NCI-H2081 treated with DMSO at 0.1 percent for 48 hours (cell line): ENCODE measurements at places on chromosomes 7 and 10.
A peak's percentile ranks its signal among the peaks of the same experiment; 100 is the strongest.

- peak; percentile 46 for DNase-seq
Measured at GRCh38 chr7:133529861-133530260, 277.0 kb downstream of the EXOC4 start.

DNA sequence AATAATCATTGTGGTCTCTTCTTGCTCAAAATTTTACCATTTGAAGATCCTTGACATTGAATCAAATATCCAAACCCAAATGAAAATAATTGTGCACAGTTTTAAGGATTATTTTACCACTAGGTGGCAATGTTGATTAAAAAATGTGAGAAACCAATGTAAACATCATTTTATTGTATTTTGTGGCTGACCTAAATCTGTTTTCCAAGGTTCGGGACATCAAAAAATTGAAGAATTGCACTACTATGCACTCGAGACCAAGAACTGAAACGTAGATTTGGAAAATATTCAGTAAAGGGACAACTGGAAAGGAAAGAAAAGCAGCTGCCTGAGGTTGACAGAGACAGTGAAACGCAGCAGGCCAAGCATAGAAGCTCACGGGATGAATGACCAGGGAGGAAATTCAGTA lies 259.3 kb downstream of the SNX13 start:
- peak; percentile 4 for DNase-seq

- DNase-seq, result no peak
Measured at GRCh38 chr7:117010375-117011133, 57.3 kb downstream of the ST7 start.

GRCh38 chr10:15737656-15738055 lies 17.9 kb upstream of the ITGA8 start:
- no peak for DNase-seq

- DNase-seq, result no peak
Measured at GRCh38 chr10:19919671-19920070, 103.4 kb downstream of the PLXDC2 start.

- no peak for DNase-seq
Measured at GRCh38 chr7:18294411-18294810, 201.1 kb upstream of the HDAC9 start.

DNA sequence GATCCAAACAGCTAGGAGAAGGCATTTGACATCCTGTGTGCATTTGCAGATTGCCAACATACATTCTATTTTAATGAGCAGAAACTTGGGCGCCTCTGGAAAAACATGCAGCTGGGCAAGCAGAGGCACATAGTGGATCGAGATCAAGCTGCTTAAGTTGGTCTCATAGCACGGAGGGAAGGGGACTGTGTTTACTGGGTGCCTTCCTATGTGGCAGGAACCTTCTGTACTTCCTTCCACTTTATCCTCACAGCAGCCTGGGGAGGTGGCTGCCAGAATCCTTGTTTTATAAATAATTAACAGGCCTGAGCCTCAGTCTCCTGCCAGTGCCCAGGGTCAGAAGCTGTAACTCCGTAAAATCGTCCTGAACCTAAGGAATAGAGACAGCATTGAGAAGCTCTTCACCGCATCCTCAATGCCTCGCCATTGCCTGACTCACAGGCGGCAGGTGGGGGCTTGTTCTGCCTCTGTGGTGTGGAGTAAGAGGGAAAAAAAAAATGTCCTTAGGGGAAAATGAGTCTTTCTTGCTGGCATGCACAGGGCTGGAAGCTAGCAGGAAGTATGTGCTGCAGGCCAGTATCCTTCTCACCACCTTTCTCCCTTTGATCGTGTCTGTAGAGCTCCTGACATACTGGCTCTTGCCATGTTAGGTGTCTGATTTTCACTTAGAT lies 6.2 kb downstream of the VWA2 start:
- no peak for DNase-seq

DNA sequence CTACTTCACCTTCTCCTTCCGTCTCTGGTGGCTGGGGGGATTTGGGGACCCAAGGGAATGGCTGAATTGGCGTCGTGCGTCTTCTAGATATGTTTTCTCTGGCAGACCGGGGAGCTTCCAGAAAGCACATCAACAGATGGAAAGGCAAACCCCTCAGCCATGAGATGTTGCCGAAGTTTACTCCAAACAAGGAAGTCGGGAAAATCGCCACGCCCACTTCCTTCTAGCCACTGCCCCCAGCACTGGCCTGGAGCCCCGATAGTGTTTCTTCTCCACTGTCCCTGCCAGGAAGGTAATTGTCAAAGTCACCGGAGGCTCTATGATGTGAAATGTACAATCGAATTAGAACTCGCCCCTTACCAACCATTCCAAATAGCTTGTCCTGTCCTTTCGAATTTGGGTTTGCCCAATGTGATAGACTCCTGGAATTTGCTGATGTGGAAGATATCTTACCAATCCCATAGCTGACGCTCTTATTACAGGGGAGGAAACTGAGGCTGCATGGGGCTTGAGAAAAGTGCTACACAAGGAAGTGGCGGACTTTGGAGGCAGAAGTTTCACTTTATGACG lies 191.0 kb downstream of the LSM5 start:
- no peak for DNase-seq

- DNase-seq, result no peak
Measured at GRCh38 chr10:123521556-123521955, 144.6 kb upstream of the GPR26 start.

GRCh38 chr7:74343281-74344131 lies 54.3 kb downstream of the CLIP2 start:
- no peak for DNase-seq

DNA sequence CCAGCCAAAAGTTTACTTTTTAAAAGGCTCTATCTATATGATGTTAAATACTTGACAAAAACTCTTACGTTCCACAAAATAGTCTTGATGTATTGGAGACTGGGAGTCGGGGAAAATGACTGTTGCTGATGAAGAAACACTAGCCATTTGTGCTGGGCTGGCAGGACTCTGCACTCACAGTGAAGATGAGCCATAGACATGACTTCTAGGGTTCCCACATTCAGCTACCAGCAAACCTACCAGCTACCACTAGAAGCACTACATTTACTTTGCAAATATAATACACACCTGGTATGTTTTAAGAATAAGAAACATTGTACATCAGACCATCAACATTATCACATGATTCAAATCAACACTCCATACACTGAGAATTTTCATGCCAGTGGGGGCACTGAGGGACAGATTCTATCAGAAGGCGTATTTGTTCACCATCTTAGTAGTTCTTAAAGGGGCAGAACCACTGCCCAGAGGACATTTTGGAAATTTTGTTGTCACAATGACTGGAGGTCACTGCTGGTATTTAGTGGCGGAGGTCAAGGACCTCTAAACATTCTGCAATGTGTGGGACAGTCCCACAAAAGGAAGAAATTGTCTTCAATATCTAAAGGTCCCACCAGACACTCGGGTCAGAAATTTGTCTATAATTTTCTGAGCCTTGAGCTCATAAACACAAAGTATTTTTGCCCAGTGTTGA lies 52.3 kb downstream of the PARD3 start:
- no peak for DNase-seq

DNA sequence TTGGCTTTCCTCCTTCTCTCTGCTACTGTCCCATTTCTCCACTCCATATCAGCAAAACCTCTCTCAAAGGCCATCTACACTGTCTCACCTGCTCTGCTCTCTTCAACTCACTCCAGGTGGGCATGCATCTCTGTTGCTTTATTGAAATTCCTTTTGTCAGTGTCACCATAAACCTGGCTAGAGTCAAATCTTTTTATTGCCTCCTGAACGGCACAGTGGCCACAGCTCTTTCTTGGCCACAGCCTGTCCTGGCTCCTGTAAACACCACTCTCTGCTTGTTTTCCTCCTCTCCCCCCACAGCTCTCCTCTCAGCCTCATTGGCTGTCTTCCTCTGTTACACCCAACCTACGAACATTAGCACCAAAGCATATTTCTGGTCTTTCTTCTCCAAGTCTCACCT lies 31.1 kb upstream of the TMEM273 start:
- no peak for DNase-seq

GRCh38 chr10:124849111-124849773 lies 47.6 kb downstream of the ABRAXAS2 start:
- DNase-seq, result no peak

GRCh38 chr10:69684020-69684980 lies 54.3 kb downstream of the FAM241B start:
- DNase-seq, result no peak

GRCh38 chr10:8311526-8312070 lies 257.1 kb downstream of the GATA3 start:
- no peak for DNase-seq

DNA sequence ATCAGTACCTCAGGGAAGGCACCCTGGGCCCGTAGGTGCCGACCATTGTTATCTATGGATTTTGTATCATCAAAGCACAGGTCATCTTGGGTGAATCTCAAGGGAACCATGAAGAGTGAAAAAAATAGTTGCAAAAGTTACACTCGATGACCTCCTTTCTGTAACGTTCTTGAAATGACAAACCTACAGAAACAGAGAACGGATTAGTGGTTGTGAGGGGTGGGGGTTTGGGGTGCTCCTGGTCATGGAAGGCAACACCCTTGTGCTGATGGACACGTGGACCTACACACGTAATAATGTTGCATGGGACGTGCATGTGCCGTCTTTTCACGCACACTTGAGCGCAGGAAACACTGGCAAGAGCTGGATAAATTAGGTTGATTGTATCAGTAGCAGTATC lies 655.9 kb downstream of the SDK1 start:
- DNase-seq, result no peak

DNA sequence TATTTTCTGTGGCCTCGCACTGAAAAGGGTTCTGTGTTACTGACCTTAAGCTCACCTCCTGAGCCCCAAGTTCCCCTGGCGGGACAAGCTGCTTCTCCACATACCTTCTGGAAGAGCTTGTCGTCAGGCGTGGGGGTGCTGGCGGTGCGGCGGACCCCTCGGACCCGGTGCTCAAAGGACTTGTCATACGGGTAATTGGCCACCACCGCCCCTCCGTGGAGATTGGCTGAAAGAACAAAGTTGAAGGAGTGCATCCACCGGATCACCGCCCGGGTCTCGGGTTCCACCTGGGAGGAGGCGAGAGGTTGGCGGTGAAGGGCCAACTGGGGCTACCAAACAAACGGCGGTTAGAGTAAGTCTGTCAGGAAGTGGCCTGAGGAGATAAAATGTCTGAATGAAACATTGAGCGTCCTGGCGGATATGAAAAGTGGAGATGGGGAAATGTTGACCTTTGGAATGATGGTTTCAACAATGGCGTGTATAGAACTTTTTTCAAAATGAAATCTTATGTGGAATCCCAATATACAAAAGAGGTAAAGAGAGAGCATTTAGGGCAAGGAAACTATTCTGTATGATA lies 16.5 kb downstream of the CPN1 start:
- DNase-seq, result no peak
